Activated gamma-delta T cell treated with Interleukin-2 at 50 U/mL for 16 hours (primary cell): ENCODE measurements at places on chromosomes 2 and 18.

GRCh38 chr18:53033128-53033527 lies 693.1 kb downstream of the DCC start:
- DNase-seq: no peak

GRCh38 chr18:74898965-74899364 lies 301.3 kb downstream of the ZNF407 start:
- DNase-seq: no peak

GRCh38 chr2:108304975-108305374 lies 16.3 kb downstream of the SULT1C2 start:
- DNase-seq: no peak

GRCh38 chr2:24793761-24794435 lies 673 bp downstream of the CENPO start:
- no peak for DNase-seq

- no peak for DNase-seq
These were observed 170.5 kb downstream of the FMNL2 start for GRCh38 chr2:152505495-152505906.

GRCh38 chr2:46615986-46616485 lies 136.7 kb downstream of the TMEM247 start:
- no peak for DNase-seq

GRCh38 chr2:144403933-144404332 lies 116.0 kb downstream of the ZEB2 start:
- no peak for DNase-seq

- no peak for DNase-seq
These were observed 40.4 kb upstream of the MTIF2 start for GRCh38 chr2:55309446-55309845.

- no peak for DNase-seq
These were observed 30.5 kb downstream of the OLA1 start for GRCh38 chr2:174217869-174218268.

DNA sequence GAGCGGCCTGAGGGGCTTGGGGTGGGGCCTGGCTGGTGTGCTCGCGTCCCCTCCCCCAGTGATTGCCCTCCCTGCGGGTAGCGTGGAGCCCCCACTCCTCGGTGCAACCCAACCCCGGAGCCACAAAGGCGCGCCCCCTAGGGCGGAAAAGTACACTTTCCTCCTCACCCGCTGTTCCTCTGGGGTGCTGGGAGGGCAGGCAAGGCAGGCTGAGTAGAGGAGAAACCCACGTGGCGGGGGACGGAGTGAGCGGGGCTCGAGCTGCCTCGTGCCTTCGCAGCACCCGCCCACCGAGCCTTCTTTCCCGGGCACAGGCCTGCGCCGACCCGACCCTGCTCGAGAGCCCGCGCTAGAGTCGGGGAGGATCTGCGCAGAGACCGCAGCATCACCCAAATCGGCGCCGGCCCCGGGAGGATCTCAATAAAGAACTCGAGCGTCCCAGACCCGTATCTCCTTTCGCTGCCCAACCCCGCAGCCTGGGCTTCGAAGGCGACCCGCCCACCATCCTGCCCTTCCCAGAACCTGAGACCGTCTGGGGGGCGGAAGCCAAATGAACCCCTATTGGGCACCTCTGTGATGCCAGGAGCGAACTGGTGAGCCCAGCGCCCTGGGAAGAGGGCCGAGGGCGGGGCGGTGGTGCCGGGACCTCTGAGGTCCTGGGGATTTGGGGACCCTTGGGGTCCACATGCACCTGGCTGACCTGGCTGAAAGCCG lies 1.5 kb downstream of the UCN start:
- DNase-seq: peak; percentile 31

DNA sequence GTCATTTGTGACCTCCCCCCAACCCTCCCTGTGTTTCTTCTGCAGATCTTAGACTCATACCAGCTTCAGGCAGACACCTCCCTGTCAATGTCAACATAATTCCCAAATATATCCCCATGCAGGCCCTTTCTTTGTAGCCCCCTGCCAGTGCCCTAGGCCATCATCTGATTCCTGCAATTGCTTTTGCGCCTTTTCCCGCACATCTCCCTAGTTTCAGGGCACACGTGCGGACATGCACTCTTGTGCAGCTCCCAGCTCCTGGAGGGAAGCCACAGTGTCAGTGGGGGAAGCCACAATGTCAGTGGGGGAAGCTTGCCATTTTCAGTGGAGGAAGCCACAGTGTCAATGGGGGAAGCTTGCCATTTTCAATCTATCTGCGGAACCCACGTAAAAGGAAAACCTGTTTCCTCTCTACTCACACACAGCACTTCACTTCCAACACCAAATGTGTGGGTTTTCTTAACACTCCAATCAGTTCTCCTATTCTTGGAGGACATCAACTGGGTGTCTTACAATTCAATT lies 256.4 kb downstream of the ACKR3 start:
- DNase-seq: no peak

DNA sequence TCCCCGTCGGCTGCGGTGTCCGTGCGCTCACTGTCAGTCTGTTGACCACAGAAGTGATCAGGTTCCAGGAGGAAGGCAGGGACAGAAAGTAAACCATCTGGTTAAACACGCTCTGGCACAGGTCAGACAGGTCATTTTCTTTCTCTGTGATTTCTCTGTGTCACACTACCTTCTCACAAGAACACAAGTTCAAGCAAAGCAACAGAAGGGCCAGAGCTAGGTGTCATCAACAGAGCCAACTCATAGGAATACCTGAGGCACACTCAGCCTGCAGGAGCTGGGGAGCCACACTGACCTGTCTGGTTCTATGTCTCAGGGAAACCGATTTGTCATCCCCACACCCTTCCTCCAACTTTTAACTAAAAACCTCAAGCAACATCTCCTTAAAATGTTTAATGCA lies 115.1 kb upstream of the ZBTB14 start:
- no peak for DNase-seq

DNA sequence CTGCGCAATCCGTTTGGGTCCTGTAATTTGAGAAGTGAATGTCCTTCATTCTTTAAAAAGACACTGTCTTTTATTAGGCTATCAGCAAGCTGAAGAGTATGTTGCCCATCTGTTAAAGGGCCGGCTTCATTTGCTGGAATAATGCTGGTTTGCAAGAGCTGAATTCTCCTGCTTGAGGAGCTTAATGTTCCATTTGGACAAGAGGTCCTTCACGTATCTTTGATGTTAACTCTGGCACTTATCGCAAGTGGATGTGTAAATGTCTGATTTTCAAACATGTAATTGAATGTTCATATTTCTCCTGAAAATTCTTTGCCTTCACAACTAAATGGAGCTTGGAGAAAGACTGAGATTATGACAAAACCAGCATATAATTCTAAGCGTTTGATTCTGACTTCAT lies 280.8 kb upstream of the NRP2 start:
- DNase-seq: no peak

DNA sequence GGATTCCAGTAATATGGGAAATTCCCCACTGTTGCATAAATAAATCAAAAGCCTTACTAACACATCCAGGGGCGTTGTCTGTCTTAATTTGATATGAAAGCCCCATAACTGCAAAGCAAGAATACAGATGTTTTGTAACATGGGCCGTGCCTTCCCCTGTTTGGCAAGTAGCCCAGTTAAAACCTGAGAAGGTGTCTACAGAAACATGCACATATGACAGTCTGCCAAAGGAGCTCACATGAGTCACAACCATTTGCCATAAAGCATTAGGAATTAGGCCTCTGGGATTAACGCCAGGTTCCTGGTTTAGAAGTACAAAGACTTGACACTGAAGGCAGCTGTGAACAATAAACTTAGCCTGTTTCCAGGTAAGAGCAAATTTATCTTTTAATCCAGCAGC lies 43.1 kb upstream of the LONRF2 start:
- no peak for DNase-seq

- no peak for DNase-seq
These were observed 9.1 kb downstream of the LOXL3 start for GRCh38 chr2:74544634-74545033.

- DNase-seq: no peak
These were observed 39.9 kb downstream of the PRKCE start for GRCh38 chr2:45691171-45691999.

- DNase-seq: no peak
These were observed 81.2 kb downstream of the SH3YL1 start for GRCh38 chr2:182509-183122.

GRCh38 chr2:237668440-237668839 lies 41.1 kb downstream of the LRRFIP1 start:
- DNase-seq: no peak

DNA sequence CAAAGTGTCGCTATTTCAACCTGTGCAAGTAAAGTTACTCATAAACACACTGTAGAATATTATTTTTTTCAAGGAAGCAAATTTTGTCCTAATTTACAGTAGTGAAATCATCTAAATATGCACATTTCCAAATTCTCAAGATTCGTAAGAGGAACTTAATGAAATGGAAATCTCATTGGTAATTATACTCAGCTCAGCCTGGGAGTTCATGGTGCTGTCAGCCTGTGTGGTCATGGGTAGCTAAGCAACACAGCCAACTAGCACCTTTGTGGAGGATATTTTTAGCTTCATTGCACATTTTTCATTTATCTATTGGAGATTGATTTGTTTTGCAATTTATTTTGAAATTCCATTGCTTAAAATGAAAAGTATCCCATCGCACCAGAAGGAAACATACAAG lies 975.7 kb upstream of the ZEB2 start:
- no peak for DNase-seq

DNA sequence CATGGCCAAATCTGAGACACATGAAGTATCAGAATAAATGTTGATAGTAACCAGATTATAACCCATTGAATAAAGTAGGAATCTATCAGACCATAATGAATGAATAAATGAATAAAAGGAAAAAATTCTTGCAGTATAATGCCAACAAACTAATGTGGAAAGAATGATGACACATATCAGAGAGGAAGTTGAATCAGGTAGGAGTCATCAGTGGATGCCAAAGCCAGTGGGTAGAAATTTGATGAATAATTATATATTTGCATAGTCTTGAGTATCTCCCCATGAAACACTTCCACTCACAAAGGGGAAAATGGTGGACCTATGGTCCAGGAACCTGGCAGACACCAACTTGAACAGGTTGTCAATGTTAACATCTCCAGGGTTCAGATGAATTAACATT lies 68.6 kb downstream of the GALNT3 start:
- DNase-seq: no peak

GRCh38 chr2:241869087-241869961 lies at the start of gene RTP5:
RTP5 (plus strand) TSS chr2:241869729; CDS start chr2:241869757, 28 bp downstream.
- DNase-seq: no peak

DNA sequence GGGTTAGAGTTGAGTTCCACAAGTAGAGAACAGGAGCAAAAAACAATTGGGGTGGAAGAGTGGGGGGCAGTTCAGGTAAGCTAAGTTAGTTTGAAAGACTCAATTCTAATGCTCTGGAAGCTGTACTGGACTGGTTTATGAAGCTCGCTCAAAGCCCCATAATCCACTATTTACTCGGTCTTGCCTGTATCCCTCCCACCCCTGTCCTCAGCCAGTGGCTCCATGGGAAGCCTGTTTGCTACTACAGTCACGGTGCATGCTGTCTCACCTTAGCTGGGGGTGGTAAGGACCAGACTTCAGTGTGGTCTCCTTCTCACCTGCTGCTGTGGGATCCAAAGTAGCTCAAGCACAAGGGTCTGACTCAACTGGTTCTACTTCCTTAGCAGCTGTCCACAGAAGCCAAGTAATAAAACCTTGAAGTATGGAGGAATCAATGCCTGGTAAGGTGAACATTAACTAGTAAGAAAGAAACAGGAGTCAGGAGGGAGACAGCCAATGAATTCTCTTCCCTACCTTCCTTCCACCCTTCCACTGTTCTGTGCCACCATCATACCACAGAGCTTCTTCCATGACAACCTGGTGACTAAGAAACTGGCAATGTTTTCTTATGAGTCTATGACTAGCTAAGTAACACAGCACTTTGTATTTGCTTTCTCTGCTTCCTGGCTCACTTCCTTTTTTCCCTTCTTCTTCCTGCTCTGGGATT lies 230.8 kb downstream of the SRBD1 start:
- no peak for DNase-seq

- DNase-seq: no peak
These were observed 303.4 kb downstream of the SMAD2 start for GRCh38 chr18:47627030-47627429.

- DNase-seq: no peak
These were observed at the start of gene CYS1 for GRCh38 chr2:10079870-10080535. CYS1 (minus strand) TSS chr2:10080411; CDS start chr2:10080223, 188 bp downstream.

GRCh38 chr2:102736110-102736409 lies 25.8 kb upstream of the TMEM182 start:
- DNase-seq: no peak

GRCh38 chr18:4399929-4400328 lies 55.2 kb downstream of the DLGAP1 start:
- no peak for DNase-seq

DNA sequence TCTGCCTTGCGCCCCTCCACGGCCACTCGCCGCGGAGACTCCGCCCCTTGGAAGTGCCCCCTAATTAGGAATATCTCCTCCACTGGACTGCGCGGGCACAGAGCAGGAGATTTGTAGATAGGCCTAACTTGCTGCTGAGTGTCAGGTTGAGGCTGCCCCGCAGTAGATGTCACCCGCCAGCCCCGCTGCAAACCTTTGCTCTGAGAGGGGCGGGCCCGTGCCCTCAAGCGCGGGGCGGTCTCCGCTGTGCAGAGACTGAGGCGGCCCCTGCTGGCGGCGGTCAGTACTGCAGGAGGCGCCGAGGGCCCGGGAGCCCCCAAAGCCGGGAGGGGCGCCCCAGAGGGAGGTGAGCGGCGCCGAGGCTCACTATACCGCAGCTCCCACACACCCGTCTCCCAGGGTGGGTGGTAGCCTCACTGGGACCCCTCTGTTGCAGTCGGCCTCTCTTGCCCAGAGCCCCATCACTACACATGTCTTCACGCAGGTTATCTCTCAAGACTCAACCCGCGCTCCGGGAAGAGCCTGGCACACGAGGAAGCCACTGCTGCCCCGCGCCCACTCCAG lies 2.9 kb upstream of the NEURL3 start:
- peak; percentile 90 for DNase-seq

GRCh38 chr18:63488160-63488559 lies 11.4 kb downstream of the SERPINB5 start:
- DNase-seq: no peak

- DNase-seq: no peak
These were observed 29.3 kb downstream of the MEX3C start for GRCh38 chr18:51168026-51168742.

DNA sequence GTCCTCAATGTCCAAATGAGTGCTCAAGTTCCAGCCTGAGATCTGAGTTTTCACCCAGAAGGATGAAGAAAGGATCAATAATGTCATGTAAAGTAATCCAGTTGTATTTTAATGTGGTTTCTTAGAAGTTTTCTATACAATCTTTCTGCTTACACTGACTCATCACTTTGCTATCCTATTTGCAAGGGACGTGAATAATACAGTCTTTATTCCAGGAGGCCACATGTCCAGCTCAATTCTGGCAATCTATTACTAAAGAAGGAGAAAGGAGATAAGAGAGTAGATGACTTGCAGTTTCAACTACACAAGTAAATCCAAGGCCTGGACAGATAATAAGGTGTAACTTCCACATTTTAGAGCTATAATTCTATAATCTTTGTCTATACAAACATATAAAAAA lies 601.1 kb upstream of the SETBP1 start:
- no peak for DNase-seq

- no peak for DNase-seq
These were observed 207.2 kb downstream of the RND3 start for GRCh38 chr2:150280231-150280630.

GRCh38 chr18:49572611-49573345 lies 10.9 kb downstream of the LIPG start:
- DNase-seq: no peak

GRCh38 chr2:190920085-190920484 lies 39.5 kb downstream of the GLS start:
- no peak for DNase-seq

GRCh38 chr2:54691445-54692135 lies 31.9 kb upstream of the EML6 start:
- DNase-seq: no peak
